Stimulated activated CD8-positive, alpha-beta memory T cell treated with anti-CD3 and anti-CD28 coated beads, Interleukin-2, amount 100 ng/mL, for 1 hour (primary cell): ENCODE measurements at places on chromosomes 4 and X.

DNA sequence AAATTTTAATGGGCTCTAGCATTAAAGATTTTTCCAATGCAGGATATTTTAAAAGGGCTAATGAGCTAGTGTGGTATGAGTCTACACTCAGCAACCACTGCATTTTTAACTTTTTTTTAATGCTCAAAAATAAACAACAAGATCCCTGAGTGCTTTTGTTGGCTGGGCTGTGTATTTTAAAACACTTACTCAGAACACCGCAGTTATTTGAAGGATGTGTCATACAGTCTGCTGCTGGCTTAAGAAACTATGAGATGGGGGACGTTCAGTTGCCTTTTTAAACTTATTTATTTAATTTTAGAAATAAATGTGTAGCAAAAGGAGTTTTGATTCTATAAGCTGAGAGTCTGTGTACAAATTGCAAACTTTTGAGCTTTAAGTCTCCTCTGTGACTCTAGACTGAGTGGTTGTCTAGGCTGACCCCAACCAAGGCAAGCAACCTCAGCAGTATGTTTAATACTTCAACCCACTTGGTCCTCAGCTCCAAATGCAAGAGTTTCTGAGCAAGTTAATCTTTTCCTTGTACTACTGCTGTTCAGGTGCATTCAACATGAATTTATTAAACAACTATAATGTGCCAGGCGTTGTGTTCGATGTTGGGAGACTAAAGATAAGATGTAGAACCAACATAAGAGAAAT is 278.6 kb upstream of the DIPK2B start:
- DNase-seq, result no peak

GRCh38 chr4:176729489-176729888 is 63.2 kb downstream of the VEGFC start:
- DNase-seq, result no peak

GRCh38 chrX:22126327-22126726 is 94.2 kb downstream of the PHEX start:
- DNase-seq, result no peak

GRCh38 chr4:69775321-69775867 is 15.0 kb upstream of the SULT1B1 start:
- no peak for DNase-seq

- DNase-seq, result no peak
These were observed 533 bp upstream of the SYAP1 start for GRCh38 chrX:16718824-16719333.

GRCh38 chr4:8115916-8116315 is 42.7 kb downstream of the ABLIM2 start:
- no peak for DNase-seq

DNA sequence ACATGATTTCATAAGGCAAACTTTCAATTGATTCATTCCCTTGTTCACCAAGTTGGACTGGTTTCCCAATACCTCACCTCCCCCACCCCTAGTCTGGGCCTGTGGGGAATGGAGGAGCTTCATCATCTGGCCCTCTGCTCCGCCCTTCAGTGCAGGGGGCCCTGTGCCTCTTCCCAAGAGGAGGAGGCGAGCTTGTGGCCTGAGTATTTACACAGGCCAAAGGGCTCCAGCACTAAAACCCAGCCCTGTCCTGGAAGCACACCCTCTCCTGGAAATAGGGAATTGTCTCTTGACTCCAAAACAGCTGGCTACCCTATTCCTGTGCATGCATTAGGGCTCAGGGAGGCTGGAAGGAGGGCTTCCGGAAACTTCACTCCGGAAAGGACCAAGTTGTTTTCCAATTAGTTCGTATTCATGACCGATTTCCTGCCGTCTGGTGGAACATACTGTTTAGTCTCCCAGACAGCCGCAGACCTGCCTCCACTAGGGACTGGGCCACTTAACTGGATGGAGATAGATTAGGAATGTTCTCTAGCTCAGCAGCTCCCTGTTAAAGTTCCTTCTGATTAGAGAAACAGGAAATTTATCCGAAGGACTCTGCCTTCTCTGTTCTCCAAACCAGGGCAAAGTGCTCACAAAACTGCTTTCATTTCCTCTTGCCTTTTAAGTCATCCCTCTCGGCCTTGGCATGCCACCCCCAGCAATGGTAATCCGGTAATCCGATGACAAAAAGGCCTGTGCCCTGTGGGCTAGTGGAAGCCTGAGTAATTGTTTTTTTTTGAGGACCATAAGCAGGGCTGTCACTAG is 5.8 kb downstream of the SRPX2 start:
- no peak for DNase-seq

DNA sequence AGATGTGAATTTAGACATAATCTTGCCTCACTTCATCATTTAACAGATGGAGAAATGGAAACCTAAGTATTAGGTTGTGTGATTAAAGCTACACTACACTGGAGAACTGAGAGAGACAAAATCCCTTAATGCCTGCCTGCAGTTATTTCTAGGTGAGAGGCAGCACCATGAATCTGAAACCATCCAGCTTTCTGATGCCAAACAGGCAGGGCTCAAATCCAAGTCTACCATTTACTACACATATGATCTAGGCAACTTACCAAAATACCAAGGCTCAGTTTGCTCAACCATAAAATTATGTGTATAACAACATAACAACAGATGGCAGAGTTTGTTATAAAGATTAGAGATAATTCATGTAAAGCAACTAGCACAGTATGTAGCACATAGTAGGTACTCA is 38.7 kb downstream of the GABRA4 start:
- DNase-seq, result no peak
